Astrocyte (in vitro differentiated cells and primary cell): ENCODE measurements at places on chromosomes 7 and 10. TPM values are rescaled to one million over a fixed set of nuclear protein-coding genes. Genes with fewer than 3 reads are reported as not detected.

- H3K27me3 ChIP-seq, result no peaks in the 10 kb centered on the region
- peaks cover 17% of the 10 kb centered on the region for H3K4me1 ChIP-seq
- H3K27ac ChIP-seq, result no peak overlapping the region
- no peak overlapping the region for H3K4me3 ChIP-seq
- H3K36me3 ChIP-seq, result no peaks in the 10 kb centered on the region
Observed at GRCh38 chr10:24708081-24708480, 15.6 kb downstream of the ARHGAP21 start.

GBX1 gene
- not detected in 2 replicates for total RNA-seq

DNA sequence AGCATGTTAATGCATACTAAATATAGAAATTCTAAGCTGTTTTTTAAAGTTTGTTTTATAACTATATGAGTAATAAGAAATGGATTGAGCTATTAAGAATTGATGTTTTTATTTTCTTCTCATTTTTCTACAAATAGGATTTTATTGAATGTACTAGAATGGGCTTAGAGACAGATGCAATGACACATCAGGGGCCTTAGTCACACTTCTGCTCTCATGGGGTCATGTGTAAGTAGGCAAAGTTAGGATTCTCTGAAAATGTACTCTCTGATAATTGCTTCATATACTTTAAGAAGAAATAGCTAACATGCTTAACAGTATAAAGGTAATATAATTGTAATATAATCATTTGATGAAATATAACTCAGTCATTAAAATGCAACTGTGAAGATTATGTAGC is 154.6 kb downstream of the ZNF438 start:
- peak; percentile 8 for DNase-seq
- no peaks in the 10 kb centered on the region for H3K27me3 ChIP-seq
- no peaks in the 10 kb centered on the region for H3K4me1 ChIP-seq

DNA sequence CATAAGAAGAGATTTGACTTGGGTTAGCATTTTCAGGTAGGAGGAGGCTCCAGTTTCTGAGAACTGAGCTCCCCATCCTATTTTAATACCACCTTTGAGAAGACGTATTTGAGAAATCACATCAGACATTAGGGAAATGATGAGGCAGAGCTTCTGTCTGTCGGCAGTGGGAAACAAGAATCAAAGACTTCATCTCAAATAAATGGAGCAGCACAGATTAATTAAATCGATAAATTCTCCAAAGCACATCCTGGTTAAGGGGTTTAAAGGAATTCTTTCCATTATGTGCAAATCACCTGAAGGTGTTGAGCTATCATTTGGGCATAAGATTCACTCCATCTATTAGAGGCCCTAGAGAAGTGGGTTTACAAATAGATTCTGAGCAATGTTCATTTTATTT is 7.6 kb downstream of the ADARB2 start:
- H3K4me3 ChIP-seq, result no peak overlapping the region
- no peak overlapping the region for H3K27ac ChIP-seq
- no peak for DNase-seq
- no peaks in the 10 kb centered on the region for H3K36me3 ChIP-seq

- no peaks in the 10 kb centered on the region for H3K27me3 ChIP-seq
- H3K27ac ChIP-seq, result no peak overlapping the region
- no peak for DNase-seq
- no peaks in the 10 kb centered on the region for H3K4me1 ChIP-seq
Observed at GRCh38 chr7:86978808-86979506, 80.5 kb downstream of the ELAPOR2 start.

DNA sequence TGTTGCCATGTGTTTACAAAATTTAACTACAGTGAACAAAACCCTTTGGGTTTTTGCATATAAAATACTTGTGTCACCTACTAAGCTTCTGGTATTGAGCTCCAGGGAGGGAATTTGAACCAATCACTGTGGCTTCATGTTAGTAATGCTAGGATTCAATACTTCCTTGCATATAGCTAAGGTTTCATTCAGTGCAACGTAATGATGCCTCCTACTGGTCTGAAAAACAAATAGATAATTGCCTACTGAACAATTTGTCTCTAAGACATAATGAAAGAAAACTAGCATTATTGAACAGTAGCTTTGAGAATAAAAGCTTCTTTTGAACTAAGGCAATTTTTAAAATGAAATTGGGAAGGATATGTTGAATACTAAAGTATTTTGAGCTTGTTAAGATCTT is 244.4 kb downstream of the ZWINT start:
- DNase-seq, result no peak
- H3K36me3 ChIP-seq, result no peaks in the 10 kb centered on the region
- no peak overlapping the region for H3K4me3 ChIP-seq

- no peaks in the 10 kb centered on the region for H3K27me3 ChIP-seq
- no peak overlapping the region for H3K27ac ChIP-seq
- no peaks in the 10 kb centered on the region for H3K4me1 ChIP-seq
- H3K36me3 ChIP-seq, result no peaks in the 10 kb centered on the region
- DNase-seq, result no peak
- no peak overlapping the region for H3K4me3 ChIP-seq
Observed at GRCh38 chr10:118027397-118027796, 19.3 kb downstream of the RAB11FIP2 start.

GRCh38 chr7:113698556-113699220 is 220.1 kb downstream of the PPP1R3A start:
- H3K4me3 ChIP-seq, result no peak overlapping the region
- DNase-seq, result peak; percentile 6
- no peaks in the 10 kb centered on the region for H3K4me1 ChIP-seq
- no peaks in the 10 kb centered on the region for H3K27me3 ChIP-seq

GRCh38 chr10:48684792-48685623 is at the start of gene WDFY4:
Gene WDFY4, plus strand, starts transcription at chr10:48684873. Its CDS starts 24,860 bp downstream, at chr10:48709733.
- no peak within 1 kb of the TSS for H3K4me3 ChIP-seq
- H3K27ac ChIP-seq, result no peak within 1 kb of the TSS
- no peaks in the 10 kb centered on the region for H3K4me1 ChIP-seq
- no peaks in the 10 kb centered on the region for H3K36me3 ChIP-seq
- no peak for DNase-seq

DNA sequence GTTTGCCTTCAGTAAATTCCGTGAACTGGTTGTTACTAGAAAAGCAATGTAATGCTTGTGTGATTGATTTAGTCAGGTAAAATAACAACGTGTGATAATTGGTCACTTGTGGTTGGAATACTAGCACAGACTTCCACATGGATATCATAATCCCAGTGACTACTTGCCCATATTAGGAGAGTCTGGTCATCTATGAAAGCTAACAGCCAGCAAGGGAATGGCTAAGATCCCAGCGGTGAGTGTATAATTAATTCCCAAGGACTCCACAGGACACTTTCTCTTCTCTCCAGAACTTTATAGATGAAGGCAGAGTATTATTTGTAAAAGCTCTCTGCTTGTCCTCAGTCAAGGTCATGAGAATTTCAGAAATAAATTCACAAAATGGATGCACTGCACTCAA is 662.6 kb upstream of the TEX47 start:
- no peak overlapping the region for H3K4me3 ChIP-seq
- no peak overlapping the region for H3K27ac ChIP-seq
- H3K27me3 ChIP-seq, result no peaks in the 10 kb centered on the region
- DNase-seq, result no peak
- no peaks in the 10 kb centered on the region for H3K4me1 ChIP-seq

HSPB1 gene
- 933 and 1,069 TPM in 2 replicates for total RNA-seq

GRCh38 chr10:86293396-86293791 is 73.2 kb downstream of the GRID1 start:
- DNase-seq, result no peak
- H3K36me3 ChIP-seq, result no peaks in the 10 kb centered on the region
- H3K4me3 ChIP-seq, result no peak overlapping the region
- H3K27ac ChIP-seq, result no peak overlapping the region
- H3K4me1 ChIP-seq, result no peaks in the 10 kb centered on the region

CRTAC1 gene
- total RNA-seq, result 0.66 and 2.6 TPM in 2 replicates

DNA sequence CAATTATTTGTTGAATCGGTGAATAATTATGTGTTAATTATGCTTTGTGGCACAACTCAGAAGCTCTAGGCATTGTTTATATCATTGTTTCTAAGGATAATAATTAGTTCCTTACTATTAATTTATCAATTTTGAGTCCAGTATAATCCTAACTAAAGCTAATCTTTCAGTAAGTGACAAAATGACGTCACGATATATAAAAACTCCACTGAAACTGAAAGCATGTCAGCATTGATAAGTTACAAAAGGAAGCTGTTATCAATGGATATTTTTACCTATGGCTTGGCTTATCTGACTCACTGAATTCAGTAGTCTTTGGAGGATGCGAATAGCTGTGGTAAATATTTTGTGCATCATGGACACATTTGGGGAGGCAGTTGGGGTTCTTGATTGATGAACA is 793.1 kb downstream of the NXPH1 start:
- no peaks in the 10 kb centered on the region for H3K36me3 ChIP-seq
- H3K4me1 ChIP-seq, result no peaks in the 10 kb centered on the region
- no peak for DNase-seq
- H3K4me3 ChIP-seq, result no peak overlapping the region

GRCh38 chr7:106223156-106223555 is 61.6 kb downstream of the NAMPT start:
- no peak overlapping the region for H3K27ac ChIP-seq
- no peak for DNase-seq
- H3K4me3 ChIP-seq, result no peak overlapping the region
- H3K4me1 ChIP-seq, result no peaks in the 10 kb centered on the region
- no peaks in the 10 kb centered on the region for H3K27me3 ChIP-seq

GRCh38 chr7:112140600-112140999 is 65.6 kb downstream of the DOCK4 start:
- no peaks in the 10 kb centered on the region for H3K27me3 ChIP-seq
- no peak for DNase-seq
- H3K36me3 ChIP-seq, result no peaks in the 10 kb centered on the region

TMEM130 gene
- total RNA-seq, result 8.9 and 12.4 TPM in 2 replicates

GRCh38 chr7:94177441-94177840 is 173.3 kb upstream of the BET1 start:
- no peaks in the 10 kb centered on the region for H3K27me3 ChIP-seq
- no peaks in the 10 kb centered on the region for H3K36me3 ChIP-seq
- no peak overlapping the region for H3K27ac ChIP-seq
- DNase-seq, result no peak

GRCh38 chr10:121702351-121703320 is 104.4 kb upstream of the FGFR2 start:
- DNase-seq, result peak; percentile 92
- no peaks in the 10 kb centered on the region for H3K36me3 ChIP-seq
- H3K27me3 ChIP-seq, result no peaks in the 10 kb centered on the region
- H3K27ac ChIP-seq, result peak overlapping the region; percentile 83
- peak overlapping the region; percentile 45 for H3K4me3 ChIP-seq

- no peaks in the 10 kb centered on the region for H3K4me1 ChIP-seq
- no peaks in the 10 kb centered on the region for H3K36me3 ChIP-seq
- no peak overlapping the region for H3K27ac ChIP-seq
- DNase-seq, result no peak
Observed at GRCh38 chr10:6603142-6604125, 23.4 kb upstream of the PRKCQ start.

DNA sequence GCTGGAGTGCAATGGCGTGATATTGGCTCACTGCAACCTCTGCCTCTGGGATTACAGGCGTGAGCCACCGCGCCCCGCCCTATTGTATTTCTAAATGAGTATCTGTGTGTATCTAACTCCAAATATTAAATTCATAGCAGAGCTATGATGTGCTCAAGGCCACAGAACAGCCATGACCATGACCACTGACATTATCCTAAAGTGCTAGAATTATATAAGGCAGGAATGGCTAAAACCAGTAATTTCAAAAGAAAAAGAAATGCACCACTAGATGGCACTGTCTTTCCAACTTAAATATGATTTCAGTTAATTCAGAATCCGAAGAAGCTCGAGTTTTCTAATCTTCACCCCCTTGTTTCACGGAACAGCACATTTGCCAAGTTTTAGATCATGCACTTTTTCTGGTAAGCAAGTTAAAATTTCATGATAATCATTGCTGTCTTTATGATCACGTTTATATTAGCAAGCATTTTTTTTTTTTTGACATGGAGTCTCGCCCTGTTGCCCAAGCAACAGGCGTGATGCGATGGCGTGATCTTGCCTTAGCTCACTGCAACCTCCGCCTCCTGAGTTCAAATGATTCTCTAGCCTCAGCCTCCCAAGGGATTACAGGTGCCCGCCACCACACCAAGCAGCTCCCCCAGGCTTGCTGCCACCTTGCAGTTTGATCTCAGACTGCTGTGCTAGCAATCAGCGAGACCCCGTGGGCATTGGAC is 65.3 kb downstream of the OR13A1 start:
- no peak overlapping the region for H3K27ac ChIP-seq
- DNase-seq, result peak; percentile 34
- H3K4me3 ChIP-seq, result peak overlapping the region; percentile 27
- H3K4me1 ChIP-seq, result no peaks in the 10 kb centered on the region
- no peaks in the 10 kb centered on the region for H3K36me3 ChIP-seq

GRCh38 chr10:87000491-87000890 is 19.6 kb upstream of the FAM25A start:
- no peak for DNase-seq
- no peak overlapping the region for H3K27ac ChIP-seq
- H3K4me1 ChIP-seq, result peaks cover 2% of the 10 kb centered on the region
- H3K36me3 ChIP-seq, result no peaks in the 10 kb centered on the region
- H3K27me3 ChIP-seq, result no peaks in the 10 kb centered on the region

OR6V1 gene
- not detected in 2 replicates for total RNA-seq

SMO gene
- total RNA-seq, result 20.0 and 22.6 TPM in 2 replicates

DNA sequence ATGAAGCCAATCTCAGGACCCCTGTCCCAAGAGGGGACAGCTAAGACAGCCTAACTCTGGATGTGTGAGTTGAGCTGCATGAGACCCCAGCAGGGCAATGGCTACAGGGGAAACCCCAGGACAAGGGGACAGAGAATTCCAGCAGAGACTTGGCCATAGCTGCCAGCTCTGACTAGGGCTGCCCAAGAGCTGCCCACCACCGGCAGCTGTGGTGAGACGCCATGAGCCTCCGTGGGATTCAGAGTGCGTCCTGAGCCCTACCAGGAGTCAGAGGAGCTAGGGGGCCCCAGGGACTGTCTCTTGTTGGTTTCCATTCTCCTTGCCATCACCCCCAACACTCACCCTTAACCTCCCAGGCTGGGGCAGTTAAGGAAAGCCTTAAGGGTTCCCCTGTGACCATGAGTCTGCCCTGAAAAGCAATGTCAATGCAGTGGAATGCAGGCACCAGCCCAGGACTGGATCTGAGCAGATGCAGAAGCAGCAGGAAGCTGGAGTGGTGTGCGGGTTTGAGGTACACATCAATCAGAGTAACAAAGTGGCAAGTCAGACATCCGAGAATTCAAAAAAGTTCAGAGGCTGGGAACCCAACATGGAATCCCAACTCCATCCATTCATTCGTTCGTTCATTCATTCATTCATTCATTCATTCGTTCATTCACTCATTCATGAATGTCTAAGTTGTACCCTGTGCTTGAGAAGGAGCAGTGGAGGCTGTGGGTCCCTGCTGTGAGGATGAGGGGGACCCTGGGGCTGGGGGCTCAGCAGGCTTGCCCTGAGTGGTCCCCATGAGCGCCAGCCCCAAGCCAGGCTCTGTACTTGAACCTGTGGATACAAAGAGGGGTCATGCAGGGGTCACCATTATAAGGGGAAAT is 52.9 kb downstream of the C10orf120 start:
- no peak overlapping the region for H3K27ac ChIP-seq
- no peaks in the 10 kb centered on the region for H3K36me3 ChIP-seq
- no peaks in the 10 kb centered on the region for H3K27me3 ChIP-seq
- no peak for DNase-seq
- H3K4me1 ChIP-seq, result no peaks in the 10 kb centered on the region
- no peak overlapping the region for H3K4me3 ChIP-seq

ECHDC3 gene
- 1.9 and 2.1 TPM in 2 replicates for total RNA-seq

GRCh38 chr7:74290981-74291441 is 1.8 kb downstream of the CLIP2 start:
- no peak for DNase-seq
- H3K36me3 ChIP-seq, result no peaks in the 10 kb centered on the region
- peaks cover 20% of the 10 kb centered on the region for H3K4me1 ChIP-seq
- H3K27ac ChIP-seq, result no peak overlapping the region

GRCh38 chr7:25527665-25528170 is 299.4 kb upstream of the NPVF start:
- DNase-seq, result no peak
- H3K4me3 ChIP-seq, result no peak overlapping the region
- no peaks in the 10 kb centered on the region for H3K27me3 ChIP-seq
- H3K4me1 ChIP-seq, result no peaks in the 10 kb centered on the region
- H3K36me3 ChIP-seq, result no peaks in the 10 kb centered on the region

BTBD16 gene
- 0.26 TPM in 1 of 2 replicates, not detected in the other for total RNA-seq
